GM23248 (cell line): ENCODE measurements at places on chromosomes 1 and 21.
A peak's percentile ranks its signal among the peaks of the same experiment; 100 is the strongest.

DNA sequence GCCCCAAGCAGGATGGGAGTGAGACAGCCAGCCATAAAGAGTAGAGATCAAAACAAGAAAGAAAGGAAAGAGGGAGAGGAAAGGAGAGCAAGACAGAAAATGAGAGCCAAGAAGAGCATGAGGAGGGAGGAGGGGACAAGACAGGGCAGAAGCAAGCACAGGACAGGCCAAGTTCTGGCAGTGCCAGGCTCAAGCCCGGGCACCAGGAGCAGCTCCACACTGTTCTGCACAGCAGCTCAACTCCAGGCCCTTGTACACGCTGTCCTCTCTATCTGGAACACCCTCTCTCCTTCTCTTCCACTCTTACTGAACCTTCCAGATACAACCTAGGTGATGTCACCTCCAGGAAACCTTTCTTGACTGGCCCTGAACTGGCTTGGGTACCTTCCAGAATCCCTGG, 11.7 kb downstream of the IFFO2 start:
- DNase-seq = no peak

GRCh38 chr1:156833603-156834002, 17.0 kb upstream of the SH2D2A start:
- no peak for DNase-seq

DNA sequence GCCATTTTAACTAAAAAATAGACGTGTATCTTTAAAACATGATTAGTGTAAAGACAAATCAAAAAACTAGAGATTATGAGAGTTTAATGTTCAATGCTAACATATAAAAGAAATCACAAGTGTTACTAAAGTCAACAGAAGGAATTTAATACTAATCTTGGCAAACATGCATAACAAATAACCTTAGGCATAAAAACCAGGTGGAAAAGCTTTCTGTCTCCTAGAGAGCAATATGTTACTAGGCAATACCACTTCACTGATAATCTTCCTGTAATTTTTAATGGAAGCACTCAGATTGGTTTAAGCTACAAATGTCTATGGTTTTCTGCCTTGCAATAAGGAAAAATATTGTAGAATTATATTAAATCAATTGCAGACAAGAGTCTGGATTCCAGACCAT, 121.9 kb downstream of the NME7 start:
- no peak for DNase-seq

GRCh38 chr1:170530972-170531757, 801 bp upstream of the GORAB start:
- peak; percentile 56 for DNase-seq

- peak; percentile 81 for DNase-seq
These were observed 30.0 kb upstream of the RBM15 start for GRCh38 chr1:110309139-110309538.

GRCh38 chr1:20633190-20634064, at the start of gene PINK1:
Gene PINK1, plus strand, starts transcription at chr1:20633458. Its CDS starts 91 bp downstream, at chr1:20633549.
- peak; percentile 85 for DNase-seq

- DNase-seq = peak; percentile 97
These were observed 21.6 kb upstream of the BCL10 start for GRCh38 chr1:85297855-85298629.

DNA sequence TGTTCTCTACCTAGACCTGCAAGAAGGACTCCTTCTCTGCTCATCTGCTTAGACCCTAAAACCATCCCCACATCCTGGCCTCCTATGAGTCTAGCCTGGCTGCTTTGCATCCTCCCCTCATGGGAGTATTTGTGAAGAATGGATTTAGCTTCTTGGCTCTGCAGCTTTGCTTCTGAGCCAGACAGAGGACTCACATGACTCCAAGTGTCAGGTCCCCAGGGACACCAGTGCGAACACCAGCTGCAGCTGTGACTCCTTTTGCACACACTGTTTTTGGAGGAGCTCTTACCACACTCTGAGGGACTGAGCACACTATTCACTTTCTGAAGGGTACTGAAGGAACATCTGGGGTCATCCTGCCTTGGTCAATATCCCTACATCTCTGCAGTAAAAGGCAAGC, 131.8 kb upstream of the SGIP1 start:
- DNase-seq = peak; percentile 70

DNA sequence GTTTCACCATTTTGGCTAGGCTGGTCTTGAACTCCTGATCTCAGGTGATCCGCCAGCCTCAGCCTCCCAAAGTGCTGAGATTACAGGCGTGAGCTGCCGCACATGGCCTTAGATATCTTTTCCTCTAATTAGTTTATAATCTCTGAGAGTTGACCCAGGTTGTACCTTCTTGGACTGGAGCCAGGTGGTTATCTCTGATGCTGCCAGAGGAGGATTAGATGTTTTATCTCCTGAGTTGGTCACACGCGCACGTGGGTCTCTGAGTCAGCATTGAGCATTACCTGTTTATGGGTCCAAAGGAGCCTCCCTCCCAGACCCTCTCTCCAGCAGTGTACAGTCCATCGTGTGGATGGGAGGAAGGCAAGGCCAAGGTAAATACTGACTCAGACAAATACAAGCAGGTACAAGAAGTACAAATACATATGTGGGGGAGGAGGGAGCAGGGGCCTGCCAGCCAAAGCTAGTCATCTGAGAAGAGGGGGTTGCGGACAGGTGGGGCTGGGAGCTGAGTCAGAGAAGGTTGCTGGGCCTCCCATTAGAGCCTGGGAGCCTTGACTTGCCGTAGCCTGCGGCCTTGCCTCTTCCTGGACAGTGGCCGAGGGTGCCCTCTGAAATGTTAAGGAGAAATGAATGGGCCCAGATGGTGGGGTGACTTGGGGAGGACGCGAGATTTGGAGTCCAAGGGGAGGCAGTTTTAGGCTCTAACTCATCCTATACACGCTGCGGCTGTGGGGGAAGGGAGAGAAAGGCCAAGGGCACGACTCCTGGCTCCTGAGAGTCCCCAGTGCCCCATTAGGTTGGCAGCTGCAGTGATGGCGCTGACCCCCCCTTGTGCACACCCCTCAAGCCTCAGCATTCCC, 13.1 kb downstream of the IL6R start:
- no peak for DNase-seq

DNA sequence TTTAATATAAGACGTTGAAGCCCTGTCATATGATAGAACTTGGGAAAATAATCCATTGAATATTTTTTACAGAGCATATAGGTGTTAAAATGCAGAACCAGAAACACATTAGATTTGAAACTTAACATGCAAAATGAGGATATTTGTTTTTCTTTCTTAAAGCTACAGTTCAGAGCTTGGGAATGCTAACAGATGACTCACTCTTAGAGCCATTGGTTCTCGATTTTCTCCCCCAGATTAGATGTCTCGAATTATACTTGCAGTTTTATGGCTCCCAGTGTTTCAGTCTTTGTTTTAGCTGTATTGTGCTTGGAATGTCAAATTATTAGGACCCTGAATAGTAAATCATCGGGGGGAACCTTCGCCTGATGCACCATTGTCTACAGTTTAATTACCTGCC, 575.7 kb upstream of the ZP4 start:
- peak; percentile 32 for DNase-seq

- DNase-seq = no peak
These were observed 195.0 kb upstream of the EDN2 start for GRCh38 chr1:41679531-41679930.

DNA sequence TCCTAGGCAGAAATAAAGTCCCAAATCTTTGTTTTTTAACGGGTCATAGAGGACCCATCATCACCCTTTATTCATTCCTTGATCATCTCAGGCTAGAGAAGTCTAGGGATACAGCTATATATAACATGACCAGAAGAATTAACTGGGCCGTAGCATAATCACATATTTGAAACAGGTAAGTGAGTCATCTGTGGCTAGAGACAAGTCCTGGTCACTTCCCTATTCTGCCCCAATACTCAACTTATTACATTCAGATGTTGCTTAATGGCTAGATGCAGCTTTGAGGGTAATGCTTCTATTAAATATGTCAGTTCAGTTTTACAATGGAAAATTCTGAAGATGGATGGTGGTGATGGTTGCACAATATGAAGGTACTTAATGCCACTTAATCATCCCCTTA, 47.0 kb downstream of the EXO1 start:
- no peak for DNase-seq

GRCh38 chr1:177054542-177054941, 110.0 kb downstream of the ASTN1 start:
- DNase-seq = no peak

GRCh38 chr1:61749574-61749973, 7.3 kb downstream of the PATJ start:
- no peak for DNase-seq

DNA sequence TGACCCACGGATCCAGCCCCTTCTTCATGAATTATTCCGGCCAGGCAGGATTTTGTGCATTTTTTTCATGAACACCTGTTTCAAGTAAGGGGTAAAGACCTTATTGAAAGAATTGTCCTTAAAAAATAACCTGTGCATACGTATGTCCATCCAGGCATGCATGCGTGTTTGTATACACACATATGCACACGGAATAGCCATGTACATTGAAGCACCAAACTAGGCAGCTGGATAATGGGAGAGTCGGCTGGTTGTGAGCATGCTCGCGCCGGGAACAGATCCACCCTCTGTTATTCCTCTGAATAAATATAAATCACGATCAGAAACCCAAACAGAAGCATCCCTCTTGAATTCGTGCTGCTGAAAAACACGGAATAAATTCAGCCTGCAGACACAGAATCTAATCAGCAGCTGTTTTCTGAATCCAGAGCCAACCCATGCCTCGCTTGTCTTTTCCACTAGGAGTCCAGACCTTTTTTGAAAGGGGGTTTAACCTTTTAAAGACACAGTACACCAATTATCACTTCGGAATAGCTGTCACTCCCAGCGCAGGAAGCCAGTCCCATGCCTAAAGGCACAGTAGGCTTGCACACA, at the start of gene HIVEP3:
HIVEP3 (minus strand) TSS at position 473 of the 594 bp plus-strand sequence.
- peak; percentile 70 for DNase-seq

- no peak for DNase-seq
These were observed 32.7 kb downstream of the TMEM51 start for GRCh38 chr1:15186073-15186845.

GRCh38 chr1:95003433-95003738, 69.4 kb downstream of the ALG14 start:
- DNase-seq = peak; percentile 44

DNA sequence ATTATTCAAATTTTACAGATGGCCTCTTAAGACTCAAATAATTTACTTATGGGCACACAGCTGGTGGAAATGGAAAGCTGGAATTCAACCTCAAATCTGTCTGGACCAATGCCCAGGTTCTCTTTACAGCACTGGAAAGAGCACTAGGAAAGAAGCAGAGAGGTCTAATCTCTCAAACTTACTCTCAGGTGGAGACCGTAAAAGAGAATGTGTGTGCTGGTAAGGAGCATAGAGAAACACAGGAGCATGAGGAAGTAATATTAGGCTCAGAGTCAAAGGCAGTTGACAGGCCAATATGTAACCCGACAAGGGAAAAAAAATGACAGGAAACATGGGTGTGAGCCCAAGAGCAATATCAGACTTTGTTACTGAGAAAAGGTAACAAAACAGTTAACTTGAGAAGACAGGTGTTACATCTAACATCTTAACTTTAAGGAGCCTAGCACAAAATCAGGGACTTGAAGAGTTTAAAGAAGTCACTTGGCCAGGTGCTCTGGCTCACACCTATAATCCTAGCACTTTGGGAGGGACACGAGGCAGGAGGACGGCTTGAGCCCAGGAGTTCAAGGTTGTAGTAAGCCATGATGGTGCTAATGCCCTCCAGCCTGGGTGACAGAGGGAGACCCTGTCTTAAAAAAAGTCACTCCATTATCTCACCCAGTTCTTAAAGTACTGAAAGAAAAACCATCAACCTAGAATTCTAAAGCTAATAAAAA, 20.7 kb downstream of the PPP1R15B start:
- DNase-seq = no peak

DNA sequence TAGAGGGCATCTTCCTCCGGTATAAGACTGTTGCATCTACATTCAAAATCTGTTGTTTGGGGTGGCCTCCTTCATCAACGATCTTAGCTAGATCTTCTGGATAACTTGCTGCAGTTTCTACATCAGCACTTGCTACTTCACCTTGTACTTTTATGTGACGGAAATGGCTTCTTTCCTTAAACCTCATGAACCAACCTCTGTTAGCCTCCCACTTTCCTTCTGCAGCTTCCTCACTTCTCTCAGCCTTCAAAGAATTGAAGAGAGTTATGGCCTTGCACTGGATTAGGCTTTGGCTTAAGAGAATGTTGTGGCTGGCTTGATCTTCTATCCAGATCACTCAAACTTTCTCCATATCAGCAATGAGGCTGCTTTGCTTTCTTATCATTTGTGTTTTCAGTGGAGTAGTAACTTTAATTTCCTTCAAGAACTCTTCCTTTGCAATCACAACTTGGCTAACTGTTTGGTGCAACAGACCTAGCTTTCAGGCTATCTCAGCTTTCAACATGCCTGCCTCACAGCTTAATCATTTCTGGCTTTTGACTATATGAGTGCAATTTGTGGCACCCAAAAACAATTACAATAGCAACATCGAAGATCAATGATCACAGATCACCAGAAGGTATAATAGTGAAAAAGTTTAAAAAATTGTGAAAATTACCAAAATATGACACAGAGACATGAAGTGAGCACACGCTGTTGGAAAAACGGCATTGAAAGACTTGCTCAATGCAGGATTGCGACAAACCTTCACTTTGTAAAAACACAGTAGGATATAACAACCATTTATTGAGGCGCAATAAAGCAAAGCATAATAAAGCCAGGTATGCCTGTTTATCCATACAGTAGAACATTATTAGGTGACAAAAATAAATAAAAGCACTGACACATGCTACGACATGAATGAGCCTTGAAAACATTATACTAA, 56.7 kb upstream of the GFI1 start:
- DNase-seq = no peak
